ENCODE measurements at places on chromosomes 12 and 14. TPM values are rescaled to one million over a fixed set of nuclear protein-coding genes. Genes with fewer than 3 reads are reported as not detected.

Gene TAS2R9
- total RNA-seq, result not detected

Gene NINJ2
- total RNA-seq, result not detected

Gene TCL1B
- not detected for total RNA-seq

Gene LRP1-AS
- not detected for total RNA-seq

Gene KCNA1
- total RNA-seq, result not detected

Gene PITPNM2
- 5.6 TPM for total RNA-seq

Gene STXBP6
- total RNA-seq, result 0.40 TPM

Gene ANKRD33
- not detected for total RNA-seq

Gene AQP2
- total RNA-seq, result not detected

Gene SLC38A4
- total RNA-seq, result not detected

Gene RIMBP2
- not detected for total RNA-seq

Gene ACOT6
- total RNA-seq, result not detected

Gene NFE2
- 0.40 TPM for total RNA-seq

Gene HOXC13
- 9.0 TPM for total RNA-seq

Gene SLC8A3
- not detected for total RNA-seq

Gene ZFP36L1
- total RNA-seq, result 63.1 TPM

Gene CEBPE
- not detected for total RNA-seq

Gene PARP11
- 2.2 TPM for total RNA-seq

Gene RNASE1
- 0.51 TPM for total RNA-seq

Gene LMNTD1
- total RNA-seq, result not detected

Gene HOXC9
- 1.5 TPM for total RNA-seq

Gene MANSC1
- 3.1 TPM for total RNA-seq

Gene FITM1
- not detected for total RNA-seq

Gene SLC15A4
- total RNA-seq, result 20.8 TPM

Gene STYK1
- 8.6 TPM for total RNA-seq

Gene SLC6A15
- total RNA-seq, result not detected

Gene KCNMB4
- total RNA-seq, result 2.6 TPM

Gene PGF
- 0.26 TPM for total RNA-seq

Gene ARHGEF25
- 18.1 TPM for total RNA-seq

Gene FGD6
- total RNA-seq, result 14.2 TPM

Gene ZDHHC22
- total RNA-seq, result 0.15 TPM

Gene MSRB3
- total RNA-seq, result 4.5 TPM

Gene RNF212B
- not detected for total RNA-seq

Gene PTGER2
- 4.7 TPM for total RNA-seq

Gene BDKRB1
- total RNA-seq, result 0.69 TPM

Gene SDR9C7
- total RNA-seq, result not detected

Gene SERPINA9
- not detected for total RNA-seq

Gene SLC17A8
- not detected for total RNA-seq

Gene PKP2
- 12.7 TPM for total RNA-seq

Gene NOXRED1
- total RNA-seq, result 0.33 TPM

Gene GARIN6
- total RNA-seq, result not detected

Gene PLA2G1B
- not detected for total RNA-seq

Gene TEX52
- total RNA-seq, result not detected

Gene NKX2-1
- total RNA-seq, result not detected

Gene SLCO1C1
- not detected for total RNA-seq

Gene ACRBP
- 0.77 TPM for total RNA-seq

Gene TMTC1
- total RNA-seq, result 5.8 TPM

Gene PRB2
- total RNA-seq, result not detected

Gene GALNT9
- not detected for total RNA-seq

Gene SCN8A
- 12.7 TPM for total RNA-seq

Gene TMEM119
- total RNA-seq, result not detected

Gene TTC9
- total RNA-seq, result 3.6 TPM

Gene CAPRIN2
- 33.6 TPM for total RNA-seq

Gene RAPGEF3
- total RNA-seq, result 6.7 TPM

Gene LTBR
- total RNA-seq, result 163 TPM

Gene AJUBA
- total RNA-seq, result 116 TPM

Gene SYT10
- not detected for total RNA-seq

Gene B4GALNT1
- total RNA-seq, result 42.3 TPM

Gene CD163
- not detected for total RNA-seq
